ENCODE measurements at places on chromosomes 7 and 10.

DNA sequence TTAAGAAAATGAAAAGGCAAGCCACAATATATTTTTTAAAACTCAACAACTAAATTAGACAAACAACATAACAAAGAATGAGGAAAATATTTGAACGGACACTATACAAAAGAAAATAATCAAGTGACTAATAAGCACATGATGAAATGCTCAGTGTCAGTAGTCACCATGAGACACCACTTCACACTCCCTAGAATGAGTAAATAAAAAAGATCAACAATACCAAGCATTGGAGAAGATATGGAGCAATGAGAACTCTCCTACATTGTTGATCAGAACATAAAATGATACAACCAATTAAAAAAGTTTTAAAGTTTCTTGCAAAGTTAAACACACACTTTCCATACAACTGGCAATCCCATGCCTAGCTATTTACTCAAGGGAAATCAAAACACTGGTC is 222.2 kb downstream of the C7orf25 start:
- no peak for DNase-seq

GRCh38 chr10:133465950-133466474 is 12.3 kb downstream of the SCART1 start:
- no peak for DNase-seq

- DNase-seq = no peak
Measured at GRCh38 chr7:148664324-148664723, 34.4 kb upstream of the CUL1 start.

GRCh38 chr10:4443419-4443818 is 382.6 kb upstream of the AKR1E2 start:
- DNase-seq = no peak

DNA sequence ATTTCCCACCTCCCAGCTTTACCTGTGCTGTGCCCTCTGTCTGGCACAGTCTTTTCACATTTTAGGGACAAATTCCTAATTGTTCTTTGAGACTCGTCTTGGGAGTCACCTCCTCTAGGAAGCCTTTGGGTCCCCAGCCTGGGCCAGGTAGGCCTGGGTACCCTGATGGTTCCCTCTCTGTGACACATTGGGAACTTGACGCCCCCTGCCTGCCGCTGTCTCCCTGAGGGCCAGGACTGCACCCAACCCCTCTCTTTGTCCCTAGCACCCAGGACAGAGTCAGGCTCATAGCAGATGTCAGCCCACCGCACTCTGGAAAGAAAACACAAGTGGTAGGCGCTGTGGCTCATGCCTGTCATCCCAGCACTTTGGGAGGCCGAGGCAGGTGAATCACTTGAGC is 71.4 kb downstream of the GTF2IRD1 start:
- DNase-seq = no peak

DNA sequence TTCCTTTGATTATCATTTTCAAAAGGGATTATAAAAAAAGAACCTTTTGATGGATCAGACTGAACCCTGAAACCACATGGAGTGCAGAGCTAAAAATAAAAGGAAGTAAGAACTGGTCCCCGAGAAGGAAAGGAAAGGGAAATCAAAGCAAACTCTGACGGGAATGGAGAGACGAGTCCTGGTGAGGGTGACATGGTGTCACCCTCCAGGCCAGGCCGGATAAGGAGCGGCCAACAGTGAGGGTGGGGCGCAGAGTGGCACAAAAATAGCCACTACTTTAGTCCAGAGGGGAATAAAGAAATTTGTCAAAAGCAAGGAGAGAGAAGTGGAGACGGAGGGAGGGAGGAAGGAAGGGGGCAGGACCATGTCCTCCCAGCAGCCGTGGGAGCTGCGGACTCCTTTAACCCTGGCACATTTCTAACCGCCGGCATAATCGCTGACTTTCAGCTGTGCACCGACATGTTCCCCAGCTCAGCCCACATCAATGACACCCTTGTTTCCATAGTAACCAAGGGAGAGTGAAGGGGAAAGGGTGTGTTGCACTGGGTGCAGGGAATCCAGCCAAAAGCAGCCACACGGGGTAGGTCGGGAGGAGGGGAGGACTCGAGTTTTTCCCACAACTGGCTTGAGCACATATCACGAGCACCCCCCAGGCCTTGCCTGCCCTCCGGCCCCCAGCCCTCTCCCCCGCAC is 29.7 kb downstream of the TRIM8 start:
- DNase-seq = no peak

DNA sequence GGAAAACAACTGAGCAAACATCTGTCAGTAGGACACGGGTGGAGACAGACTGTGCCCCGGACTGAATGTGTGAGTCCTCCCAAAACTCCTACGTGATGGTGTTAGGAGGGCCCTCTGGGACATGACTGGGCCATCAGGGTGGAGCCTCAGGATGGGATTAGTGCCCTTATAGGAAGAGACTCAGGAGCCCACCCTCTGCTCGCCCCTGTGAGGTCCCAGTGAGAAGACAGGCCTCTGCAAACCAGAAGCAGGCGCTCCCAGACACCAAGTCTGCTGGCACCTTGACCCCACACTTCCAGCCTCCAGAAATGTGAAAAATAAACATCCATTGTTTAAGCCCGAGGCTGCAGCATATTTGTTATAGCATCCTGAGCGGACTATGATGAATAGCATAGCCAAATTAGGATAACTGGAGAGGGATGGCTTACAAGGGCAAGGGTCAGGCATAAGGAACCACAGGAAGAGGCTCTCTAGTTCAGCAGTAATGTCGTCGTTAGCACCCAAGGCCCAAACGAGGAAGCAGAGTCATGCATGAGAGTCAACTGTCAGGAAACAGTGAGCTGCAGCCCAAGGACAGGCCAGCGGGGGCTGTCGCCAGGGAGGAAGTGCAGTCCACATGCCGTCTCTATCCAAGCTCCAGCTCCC is 50.6 kb downstream of the PTPRN2 start:
- no peak for DNase-seq

GRCh38 chr10:110414548-110415309 is 83.0 kb upstream of the DUSP5 start:
- peak; percentile 74 for DNase-seq

- no peak for DNase-seq
Measured at GRCh38 chr7:104272767-104273384, 55.5 kb upstream of the LHFPL3 start.

- no peak for DNase-seq
Measured at GRCh38 chr10:53952698-53953630, 848.1 kb downstream of the PCDH15 start.

GRCh38 chr7:10156972-10157371 is 816.7 kb upstream of the PHF14 start:
- DNase-seq = no peak

GRCh38 chr10:74255888-74256357 is 104.9 kb downstream of the ADK start:
- no peak for DNase-seq

GRCh38 chr7:27945058-27945795 is 205.3 kb downstream of the TAX1BP1 start:
- DNase-seq = no peak

DNA sequence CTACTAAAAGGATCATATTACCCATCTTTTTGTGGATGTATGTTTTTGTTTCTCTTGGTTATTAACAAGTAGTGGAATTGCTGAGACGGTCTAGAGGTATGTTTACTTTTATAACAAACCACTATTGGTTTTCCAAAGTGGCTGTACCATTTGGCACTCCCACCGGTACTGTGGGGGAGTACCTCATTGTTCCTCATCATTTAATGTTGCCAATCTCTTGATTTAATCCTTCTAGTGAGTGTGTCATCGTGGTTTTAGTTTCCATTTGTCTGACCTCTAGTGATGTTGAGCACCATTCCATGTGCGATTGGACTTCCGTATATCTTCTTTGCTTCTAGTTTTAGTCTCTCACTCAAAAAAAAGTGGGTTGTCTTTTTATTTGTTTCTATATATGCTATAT is 50.4 kb downstream of the RBM33 start:
- no peak for DNase-seq

GRCh38 chr7:73582664-73583202 is 4.4 kb upstream of the TBL2 start:
- no peak for DNase-seq

GRCh38 chr7:133196856-133197612 is 55.8 kb upstream of the EXOC4 start:
- DNase-seq = no peak

DNA sequence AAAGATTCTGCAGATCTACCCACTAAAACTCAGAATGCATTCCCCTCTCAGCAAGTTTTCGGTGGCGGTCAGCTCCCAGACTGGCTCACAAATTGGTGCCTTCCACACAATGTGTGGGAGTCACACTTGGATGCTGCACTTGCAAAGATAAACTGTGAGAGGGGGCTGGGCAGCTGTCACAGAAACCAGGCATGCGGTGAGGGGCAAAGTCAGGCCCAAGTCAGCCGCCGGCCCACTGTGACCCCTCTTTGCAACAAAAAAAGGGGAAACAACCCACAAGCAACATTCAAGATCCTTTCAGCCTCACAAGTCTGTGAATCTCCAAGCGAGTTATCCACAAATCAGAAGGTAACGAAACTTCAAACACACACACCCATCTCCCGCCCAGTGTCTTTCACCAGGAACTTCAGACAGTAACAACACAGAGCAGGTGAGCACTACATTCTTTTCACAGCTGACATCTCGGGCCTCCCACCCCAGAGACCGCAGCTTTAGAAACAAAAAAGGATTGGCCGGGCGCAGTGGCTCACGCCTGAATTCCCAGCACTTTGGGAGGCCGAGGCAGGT is 32.0 kb downstream of the SNX8 start:
- no peak for DNase-seq

DNA sequence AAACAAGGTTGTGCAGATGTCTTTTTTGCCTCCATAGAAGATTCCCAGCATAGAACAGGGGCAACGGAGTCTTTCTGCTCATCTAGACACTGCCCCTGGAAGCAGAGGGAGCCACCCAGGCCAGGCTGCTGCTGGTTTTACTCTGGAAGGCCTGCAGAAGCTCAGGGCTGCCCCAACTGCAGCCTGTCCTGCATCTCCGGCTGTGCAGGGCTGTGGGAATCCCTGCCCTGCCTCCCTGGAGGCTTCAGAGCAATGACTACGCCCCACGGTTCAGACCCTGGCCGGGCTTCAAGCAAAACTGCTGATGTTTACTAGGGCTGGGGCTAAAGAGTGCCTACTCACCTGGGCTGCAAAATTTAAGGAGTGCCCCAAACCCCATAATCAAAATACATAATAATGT is 43.9 kb downstream of the GHRHR start:
- DNase-seq = no peak

DNA sequence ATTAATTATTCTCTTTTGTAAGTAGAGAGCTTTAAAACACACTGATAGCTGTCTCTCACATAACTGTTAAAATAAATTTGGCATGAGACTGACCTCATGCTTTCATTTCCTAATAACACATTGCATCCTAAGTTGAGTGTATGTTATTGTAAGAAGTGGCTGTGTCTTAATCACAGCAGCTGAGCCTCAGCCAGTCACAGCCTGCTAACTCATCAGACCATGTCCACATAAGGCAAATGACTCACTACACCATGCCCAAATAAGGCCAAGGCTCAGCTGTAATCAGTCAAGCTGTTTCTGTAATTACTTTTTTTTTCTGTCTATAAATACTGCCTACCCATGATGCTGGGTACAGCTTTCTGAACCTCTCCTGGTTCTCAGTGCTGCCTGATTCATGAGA is 860.9 kb downstream of the XPNPEP1 start:
- no peak for DNase-seq

DNA sequence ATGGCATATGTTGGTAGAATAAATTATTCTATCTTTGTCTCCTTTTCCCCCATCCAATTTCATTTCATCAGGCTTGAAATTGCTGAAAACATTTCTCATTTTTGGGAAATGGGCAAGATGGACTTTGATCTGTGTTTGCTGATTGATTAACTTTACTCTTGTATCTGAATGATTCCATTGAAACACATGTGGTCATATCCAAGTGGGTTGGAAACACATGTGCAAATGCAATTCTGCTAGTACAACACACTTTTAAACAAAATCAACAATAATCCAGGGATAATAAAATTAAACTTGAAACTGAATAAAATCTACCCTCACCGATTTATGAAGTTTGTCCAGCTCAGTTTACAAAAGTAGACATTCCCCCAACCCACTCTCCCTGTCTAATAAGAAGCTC is 96.9 kb downstream of the EPDR1 start:
- DNase-seq = no peak

DNA sequence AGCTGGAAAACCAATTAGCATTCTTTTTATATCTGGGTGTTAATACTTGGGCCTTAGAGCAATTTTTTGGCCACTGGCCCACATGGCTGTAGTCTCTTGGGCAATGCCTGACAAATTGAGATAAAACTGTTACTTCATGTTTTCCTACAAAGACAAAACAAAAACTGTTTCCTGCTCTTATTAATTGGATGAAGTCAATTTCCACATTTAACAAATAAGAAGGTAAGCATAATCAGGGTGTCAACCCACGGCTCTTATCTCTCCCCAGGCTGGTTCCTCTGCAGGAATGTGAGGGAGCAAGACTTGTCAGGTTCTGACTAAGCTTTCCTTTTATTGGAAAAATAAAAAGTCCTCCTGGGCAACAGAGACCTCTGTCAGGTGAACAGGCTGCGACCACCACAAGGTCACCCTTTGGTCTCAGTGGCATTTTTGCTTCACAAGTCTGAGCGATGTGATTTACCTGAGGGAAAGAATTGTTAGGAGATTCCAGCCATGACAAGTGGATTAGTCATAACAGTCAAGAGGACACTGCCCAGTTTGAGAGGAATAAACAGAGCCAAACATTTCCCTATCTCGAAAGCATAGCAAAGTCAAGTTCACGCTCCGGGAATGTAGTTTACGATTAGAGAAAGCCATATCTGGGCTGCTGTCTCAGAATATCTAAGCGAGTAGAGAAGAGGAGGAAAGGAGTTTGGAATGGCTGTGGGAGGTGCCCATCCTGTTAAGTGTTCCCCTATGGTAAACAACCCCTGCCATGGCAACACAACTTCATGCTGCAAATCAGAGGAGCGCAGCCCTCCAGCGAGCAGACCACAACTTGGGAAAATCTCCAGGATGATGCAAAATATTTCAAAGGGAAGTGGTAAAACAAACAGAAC is 144.4 kb downstream of the TES start:
- no peak for DNase-seq

- peak; percentile 32 for DNase-seq
Measured at GRCh38 chr10:110007161-110007700, 553 bp upstream of the ADD3 start.

DNA sequence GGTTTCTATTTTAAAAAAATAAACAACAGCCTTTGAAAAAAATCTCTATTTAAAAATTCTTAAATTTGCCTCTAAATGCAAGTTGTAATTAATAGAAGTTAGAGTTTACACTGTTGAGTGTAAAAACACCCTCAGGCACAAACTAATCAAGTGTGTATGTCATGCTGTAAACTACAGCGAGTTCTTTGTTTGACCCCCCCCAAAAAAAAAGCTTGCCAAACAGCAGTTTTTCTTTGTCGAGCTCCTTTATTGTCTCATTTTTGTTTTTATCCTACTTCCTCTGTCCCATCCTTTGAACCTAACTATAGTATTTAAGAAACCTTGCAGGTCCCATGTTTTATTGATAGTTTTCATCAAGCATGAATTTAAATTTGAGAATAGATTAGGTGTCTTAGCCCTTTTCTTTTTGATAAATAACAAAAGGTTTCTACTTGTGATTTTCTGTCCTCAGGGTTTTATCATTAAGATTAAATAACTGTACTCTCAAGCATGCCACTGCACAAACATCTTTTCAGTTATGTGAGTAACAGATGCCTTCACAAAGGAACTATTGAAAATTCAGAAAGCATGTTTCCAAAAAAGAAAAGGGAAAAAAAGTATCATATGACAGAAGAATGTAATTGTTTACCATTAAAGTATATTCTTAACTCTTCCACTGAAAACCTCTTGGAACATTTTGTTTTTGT is 176.0 kb downstream of the ARID5B start:
- DNase-seq = no peak

- no peak for DNase-seq
Measured at GRCh38 chr10:81534991-81535390, 340.0 kb upstream of the NRG3 start.

GRCh38 chr7:39952374-39952773 is 2.3 kb downstream of the CDK13 start:
- no peak for DNase-seq
